ENCODE measurements at places on chromosomes 4 and X.

GRCh38 chrX:118254611-118255010 is 91.3 kb upstream of the WDR44 start:
- DNase-seq = peak; percentile 69

- DNase-seq = no peak
These were observed 58.1 kb downstream of the TMEM164 start for GRCh38 chrX:110060846-110061537.

GRCh38 chr4:140238351-140239056 is 84.5 kb upstream of the MAML3 start:
- DNase-seq = peak; percentile 92

- no peak for DNase-seq
These were observed 526.7 kb downstream of the PDHA2 start for GRCh38 chr4:96366632-96367031.

DNA sequence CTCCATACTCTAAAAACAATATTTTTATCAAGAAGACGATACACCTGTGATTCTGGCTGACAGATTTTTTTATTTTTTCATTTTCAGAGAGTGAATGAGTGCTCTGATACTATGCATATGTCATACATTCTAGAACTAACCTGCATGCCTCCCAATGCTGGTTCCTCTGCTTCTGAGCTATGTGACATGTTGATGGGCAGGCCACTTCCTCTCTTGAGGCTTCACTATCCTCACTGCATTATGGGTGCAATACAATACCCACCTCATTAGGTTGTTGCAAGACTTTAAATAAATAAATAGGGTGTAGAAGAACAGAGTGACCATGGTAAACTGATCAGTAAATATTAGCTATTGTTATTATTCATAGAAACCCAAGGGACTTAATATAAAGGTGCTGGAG is 408.3 kb downstream of the HNRNPD start:
- DNase-seq = no peak

- DNase-seq = no peak
These were observed 9.0 kb upstream of the NSG1 start for GRCh38 chr4:4377732-4378460.

GRCh38 chr4:7524843-7525242 is 90.1 kb upstream of the PSAPL1 start:
- no peak for DNase-seq

GRCh38 chrX:9221781-9222180 is 187.9 kb upstream of the FAM9B start:
- no peak for DNase-seq

- DNase-seq = no peak
These were observed 6.9 kb upstream of the VEGFC start for GRCh38 chr4:176799653-176800052.

DNA sequence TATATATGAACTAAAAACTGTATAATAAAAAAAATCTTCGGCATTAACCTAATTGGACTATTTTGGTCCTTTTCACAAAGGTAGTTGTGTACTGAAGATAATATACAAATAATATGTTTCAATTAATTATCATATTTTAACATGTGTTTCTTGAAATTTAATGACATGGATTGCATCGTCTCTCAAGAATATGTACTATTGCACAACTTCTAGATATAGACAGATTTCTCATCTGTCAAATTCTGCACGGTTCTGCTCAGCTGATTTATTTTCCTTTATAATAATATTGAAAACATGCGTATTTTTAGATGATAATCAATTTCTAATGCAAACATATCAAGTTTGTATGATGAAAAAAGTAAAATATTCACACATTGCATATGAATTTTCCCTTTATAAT is 498.7 kb upstream of the PABPC4L start:
- no peak for DNase-seq

DNA sequence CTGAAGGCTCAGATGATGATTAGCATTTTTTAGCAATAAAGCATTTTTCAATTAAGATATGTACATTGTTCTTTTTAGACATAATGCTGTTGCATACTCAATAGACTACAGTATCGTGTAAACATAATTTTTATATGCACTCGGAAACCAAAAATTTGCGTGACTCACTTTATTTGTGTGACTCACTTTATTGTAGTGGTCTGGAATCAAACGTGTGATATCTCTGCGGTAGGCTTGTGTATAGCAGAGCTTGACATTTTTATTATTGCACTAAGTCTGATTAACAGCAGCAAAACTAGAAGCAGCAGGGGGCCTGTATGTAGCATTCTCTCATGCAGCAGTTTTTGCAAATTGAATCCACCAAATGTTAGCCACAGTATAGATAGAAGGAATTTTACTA is 119.1 kb upstream of the PRDX4 start:
- no peak for DNase-seq

GRCh38 chr4:3720466-3720865 is 45.7 kb upstream of the ADRA2C start:
- no peak for DNase-seq

GRCh38 chr4:168019019-168019651 is 73.2 kb upstream of the ANXA10 start:
- DNase-seq = no peak

- no peak for DNase-seq
These were observed 33.1 kb downstream of the DCTD start for GRCh38 chr4:182884040-182884439.

DNA sequence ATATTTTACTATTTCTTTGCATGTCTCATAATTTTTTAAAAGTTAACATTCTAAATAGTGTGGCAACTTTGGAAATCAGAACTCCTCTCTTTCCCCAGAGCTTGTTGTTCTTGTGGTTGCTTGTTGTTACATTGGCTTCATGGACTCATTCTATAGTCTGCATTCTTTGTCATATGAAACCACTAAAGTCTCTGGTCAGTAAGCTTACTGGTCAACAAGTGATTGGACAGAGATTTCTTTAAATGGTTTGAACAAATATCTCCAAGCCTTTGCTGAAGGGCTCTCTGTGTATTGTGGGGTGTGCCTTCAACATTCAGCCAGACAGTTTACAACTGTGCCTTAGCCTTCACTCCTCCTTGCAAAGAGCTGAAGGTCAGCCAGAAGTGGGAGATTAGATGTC is 147.2 kb downstream of the OPHN1 start:
- DNase-seq = no peak

- DNase-seq = no peak
These were observed 675 bp downstream of the PRIMPOL start for GRCh38 chr4:184649971-184650855.

- DNase-seq = no peak
These were observed 773.5 kb upstream of the AGA start for GRCh38 chr4:178215763-178216162.

DNA sequence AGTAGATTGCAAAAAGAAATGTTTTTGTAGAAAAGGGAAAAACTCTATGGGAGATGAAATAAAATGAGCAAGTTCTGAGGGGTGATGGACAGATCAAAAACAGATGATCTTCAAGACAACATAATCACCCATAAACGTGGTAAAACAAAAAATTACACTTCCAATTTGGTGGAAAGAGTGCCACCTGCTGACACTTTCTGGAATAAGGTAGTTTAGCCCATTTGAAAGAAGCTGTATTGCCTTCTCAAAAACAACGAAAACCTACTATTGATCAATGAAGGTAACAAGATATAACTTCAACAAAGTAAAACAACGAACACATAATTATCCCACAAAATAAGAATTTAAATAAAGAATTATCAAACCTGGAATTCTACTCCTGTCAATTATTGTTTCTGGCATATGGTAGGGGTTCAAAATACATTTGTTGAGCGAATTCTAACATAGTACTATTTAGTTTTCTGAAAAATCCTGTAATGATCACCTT is 2.5 kb downstream of the COQ2 start:
- peak; percentile 26 for DNase-seq

- DNase-seq = peak; percentile 63
These were observed 661.6 kb downstream of the RAPGEF2 start for GRCh38 chr4:159764343-159764952.

- DNase-seq = peak; percentile 36
These were observed 24.9 kb downstream of the ALPK1 start for GRCh38 chr4:112321776-112322684.

DNA sequence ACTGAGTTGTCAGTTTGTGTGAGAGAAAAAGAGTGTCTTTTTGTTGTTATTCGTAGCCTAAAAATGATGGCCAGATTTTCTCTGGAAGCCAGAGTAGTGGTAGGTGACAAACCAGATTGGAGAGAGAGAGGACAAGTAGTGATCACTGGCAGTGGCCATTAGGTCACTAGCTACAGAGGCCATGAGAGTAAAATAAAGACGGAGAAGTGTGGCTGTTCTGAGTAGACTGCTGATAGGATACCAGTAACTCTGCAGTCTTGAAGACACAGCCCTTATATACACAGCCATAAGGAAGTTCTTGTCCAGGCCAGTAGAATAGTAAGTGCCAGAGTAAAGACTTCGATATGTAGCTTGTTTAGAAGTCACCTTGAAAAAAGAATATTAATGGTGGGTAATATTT is 7.7 kb downstream of the SLC30A9 start:
- no peak for DNase-seq

GRCh38 chr4:54365691-54366090 is 136.6 kb downstream of the PDGFRA start:
- DNase-seq = no peak

All from NCI-H524 (cell line).